ENCODE measurements at places on chromosomes 1 and 21.

DNA sequence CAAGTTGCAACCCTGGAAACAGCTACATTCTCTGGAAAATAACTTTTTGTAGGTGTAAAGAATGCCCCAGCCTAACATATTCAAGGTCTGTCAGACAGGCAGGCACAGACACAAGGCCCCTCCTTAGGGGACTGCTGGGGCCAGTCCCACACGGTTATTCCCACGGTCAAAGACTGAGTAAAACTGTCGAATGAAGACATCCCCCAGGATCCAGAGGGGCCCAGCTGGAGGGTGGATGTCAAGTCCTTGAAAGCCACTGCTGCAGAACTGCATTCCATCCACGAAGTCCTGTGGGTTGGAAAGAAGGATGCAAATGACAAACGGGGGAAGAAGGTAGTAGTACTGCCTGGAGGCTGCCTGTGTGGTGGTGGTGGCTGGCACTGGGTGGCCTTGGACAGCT lies 6.9 kb upstream of the RAB7B start:
- DNase-seq: no peak

GRCh38 chr1:210633636-210634035 lies 304.9 kb downstream of the HHAT start:
- no peak for DNase-seq

DNA sequence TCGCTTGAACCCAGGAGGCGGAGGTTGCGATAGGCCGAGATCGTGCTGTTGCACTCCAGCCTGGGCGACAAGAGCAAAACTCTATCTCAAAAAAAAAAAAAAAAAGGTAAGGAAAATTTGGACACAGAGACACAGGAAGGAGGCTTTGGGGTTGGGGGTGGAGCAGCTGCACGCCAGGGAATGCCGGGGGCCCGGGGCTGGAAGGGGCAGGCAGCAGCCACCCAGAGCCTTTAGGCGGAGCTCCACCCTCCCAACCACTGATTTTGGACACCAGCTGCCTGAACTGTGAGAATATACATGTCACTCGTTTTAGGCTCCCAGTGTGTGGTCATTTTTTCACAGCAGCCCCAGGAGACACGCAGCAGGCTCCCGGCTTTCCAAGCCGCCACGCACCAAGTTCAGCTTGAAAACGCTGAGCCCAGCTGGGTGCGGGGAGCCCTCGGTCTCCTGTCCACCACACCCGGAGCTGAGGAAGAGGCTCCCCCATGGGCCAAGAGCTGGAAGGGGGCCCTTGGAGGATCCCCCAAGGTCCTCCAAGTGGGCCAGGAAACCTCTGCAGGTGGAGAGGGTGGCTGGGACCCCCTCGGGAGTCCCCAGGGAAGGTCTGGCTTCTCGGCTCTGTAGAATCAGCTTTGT lies 5.9 kb upstream of the FAAP20 start:
- no peak for DNase-seq

GRCh38 chr1:74679811-74680210 lies 6.2 kb upstream of the ERICH3 start:
- no peak for DNase-seq

DNA sequence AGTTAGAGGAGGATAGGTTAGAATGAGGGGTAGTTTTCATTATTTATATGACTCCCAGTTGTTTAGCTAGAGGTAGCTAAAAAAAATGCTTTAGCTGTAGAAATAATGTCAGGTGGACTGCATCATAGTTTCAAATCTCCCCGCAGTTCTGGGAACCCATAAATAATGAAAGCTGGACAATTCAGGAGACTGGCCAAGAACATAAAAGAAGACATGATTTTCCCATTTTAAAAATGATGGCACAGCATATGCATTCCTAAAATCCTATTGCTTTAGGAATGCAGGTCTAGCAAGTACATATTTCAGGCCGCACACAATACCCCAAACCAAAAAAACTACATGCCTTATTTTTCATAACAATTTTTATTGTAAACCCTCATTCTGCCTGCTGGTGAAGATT lies 143.3 kb downstream of the CTH start:
- DNase-seq: no peak

DNA sequence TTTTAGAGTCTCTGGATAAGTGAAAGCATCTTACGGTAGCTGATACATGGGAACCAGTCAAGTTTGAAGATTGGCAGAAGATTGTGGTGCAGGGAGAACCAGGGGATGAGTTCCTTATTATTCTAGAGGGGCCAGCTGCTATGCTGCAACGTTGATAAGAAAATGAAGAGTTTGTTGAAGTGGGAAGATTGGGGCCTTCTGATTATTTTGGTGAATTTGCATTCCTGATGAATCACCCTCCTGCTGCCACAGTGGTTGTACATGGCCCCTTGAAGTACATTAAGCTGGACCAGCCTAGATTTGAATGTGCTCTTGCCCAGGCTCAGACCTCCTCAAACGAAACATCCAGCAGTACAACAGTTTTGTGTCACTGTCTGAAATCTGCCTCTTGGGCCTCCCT lies 45.9 kb downstream of the BTBD8 start:
- no peak for DNase-seq

- DNase-seq: no peak
Observed at GRCh38 chr1:25573591-25573930, 30.2 kb downstream of the LDLRAP1 start.

DNA sequence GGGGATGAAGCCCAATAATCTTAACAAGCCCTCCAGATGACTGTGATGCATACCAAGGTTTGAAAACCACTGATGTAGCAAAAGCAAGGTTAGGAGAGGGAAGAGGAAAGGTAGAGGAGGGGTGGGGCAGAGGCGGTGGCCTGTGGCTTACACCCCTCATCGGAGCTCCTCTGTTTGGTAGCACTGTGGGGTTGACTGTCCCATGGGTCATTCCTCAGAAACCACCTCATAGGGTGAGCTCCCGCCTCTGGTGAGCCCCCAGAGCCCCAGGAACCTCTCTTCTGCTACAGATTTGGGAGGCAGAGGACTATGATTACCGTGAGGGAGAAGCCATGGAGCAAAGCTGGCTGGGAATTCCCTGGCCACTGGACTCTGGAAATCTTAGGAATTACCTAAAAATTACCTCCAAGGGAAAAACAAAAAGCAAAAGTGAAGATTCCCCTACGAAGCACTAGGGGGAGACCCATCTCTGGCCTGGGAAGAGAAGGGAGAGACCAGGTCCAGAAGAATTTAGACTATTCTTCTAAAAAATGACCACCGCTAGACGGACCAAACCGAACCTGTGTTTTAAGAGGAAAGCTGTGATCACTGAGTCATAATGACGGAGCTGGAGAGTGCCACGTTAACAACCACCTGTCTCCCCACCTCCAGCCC lies 1.5 kb upstream of the RASSF5 start:
- DNase-seq: no peak

DNA sequence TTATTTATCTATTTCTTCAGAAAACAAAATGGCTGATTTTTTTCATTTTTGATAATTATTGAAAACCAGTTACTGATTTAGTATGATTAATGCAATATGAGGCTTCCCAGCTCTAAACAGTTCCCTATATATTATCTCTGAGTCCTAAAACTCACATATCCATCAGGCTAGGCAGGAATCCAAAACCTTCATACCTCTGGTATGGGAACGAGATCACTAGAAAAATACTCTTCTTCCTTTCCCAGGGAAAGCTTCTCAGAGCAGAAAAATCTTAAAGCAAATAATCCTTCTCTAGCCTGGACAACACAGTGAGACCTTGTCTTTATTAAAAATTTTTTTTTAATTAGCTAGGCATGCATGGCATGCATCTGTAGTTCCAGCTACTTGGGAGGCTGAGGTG lies 42.5 kb downstream of the KDM5B start:
- no peak for DNase-seq

DNA sequence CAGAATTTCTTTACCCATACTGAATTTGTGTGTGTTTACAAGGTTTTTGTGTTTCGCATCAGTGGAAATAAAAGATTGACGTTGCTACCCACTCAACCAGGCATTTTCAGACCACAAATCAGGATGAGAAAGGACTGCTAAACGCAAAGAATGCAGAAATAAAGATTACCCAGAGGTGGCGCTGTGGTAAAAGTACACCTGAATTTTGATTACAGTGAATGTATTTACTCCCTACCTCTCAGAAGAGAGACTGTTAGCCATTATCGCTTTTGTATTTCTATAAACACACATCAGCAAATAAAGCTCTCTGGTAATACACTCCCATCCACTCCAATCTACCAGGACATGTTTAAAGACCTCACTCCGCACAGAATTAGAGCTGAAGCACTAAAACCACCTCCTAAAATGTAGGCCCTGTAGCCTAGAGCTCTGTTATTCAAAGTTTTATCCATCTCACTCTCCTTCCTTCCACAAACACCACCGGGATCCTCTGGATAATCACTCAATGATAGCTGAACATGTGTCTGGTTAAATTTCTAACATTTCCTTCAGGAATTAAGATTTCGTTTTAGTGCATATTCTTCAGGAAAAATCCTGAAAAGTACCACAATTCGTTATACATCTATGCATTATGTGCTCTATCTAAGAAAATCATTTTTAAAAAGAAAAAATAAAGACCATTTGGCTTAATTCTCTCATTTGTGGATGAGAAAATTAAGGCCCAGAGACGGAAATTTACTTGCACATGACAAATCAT lies 2.5 kb upstream of the LMO4 start:
- DNase-seq: peak; percentile 68

DNA sequence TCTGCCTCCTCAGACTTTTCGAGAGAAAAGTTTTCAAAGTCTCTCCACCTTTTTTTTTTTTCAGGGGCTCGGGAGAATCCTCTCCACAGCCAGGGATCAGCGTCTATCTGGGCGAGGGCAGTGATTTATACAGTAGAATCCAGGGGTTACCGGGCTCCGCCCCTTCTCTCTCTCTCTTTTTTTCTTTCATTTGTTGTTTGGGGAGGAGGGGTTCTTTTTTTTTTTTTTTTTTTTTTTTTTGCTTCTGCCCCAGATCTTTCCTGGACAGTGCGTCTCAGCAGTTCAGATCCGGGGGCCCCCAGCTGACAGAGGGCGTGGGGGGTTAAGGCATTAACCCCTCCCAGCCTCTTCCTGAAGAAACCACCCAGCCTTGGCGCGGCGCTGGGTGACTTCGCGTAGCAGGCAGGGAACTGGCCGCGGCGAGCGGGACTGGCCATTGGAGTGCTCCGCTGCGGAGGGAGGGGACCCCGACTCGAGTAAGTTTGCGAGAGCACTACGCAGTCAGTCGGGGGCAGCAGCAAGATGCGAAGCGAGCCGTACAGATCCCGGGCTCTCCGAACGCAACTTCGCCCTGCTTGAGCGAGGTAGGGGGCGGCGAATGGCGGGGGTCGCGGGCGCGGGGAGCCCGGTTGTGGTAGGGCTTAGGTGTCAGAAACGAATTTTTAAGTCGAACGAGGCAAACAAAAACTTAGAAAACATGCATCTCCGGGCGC lies at the start of gene S1PR1:
TSS of gene S1PR1 (plus strand) at position 504 of the 713 bp plus-strand sequence. CDS start 1,966 bp downstream, outside the sequence.
- DNase-seq: peak; percentile 77

DNA sequence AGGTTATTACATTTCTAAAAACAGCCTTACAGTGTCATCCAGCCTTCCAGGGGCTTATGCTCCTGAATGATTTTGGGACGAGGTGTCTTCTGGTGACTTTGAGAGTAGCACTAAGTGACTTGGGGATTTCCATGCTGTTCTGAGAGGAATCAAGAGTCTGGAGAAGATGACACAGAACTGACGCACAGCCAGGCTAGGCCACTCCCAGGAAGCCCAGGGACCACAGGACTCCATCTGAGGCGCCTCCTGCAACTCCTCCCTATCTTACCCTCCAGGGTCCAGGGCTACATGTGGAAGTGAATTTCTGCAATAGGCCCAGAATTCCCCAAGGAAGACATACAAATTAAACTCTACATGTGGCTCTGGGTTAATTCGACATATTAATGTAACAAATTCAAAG lies 92.5 kb downstream of the SLC25A24 start:
- DNase-seq: no peak

GRCh38 chr1:6805004-6805416 lies 19.8 kb downstream of the CAMTA1 start:
- no peak for DNase-seq

DNA sequence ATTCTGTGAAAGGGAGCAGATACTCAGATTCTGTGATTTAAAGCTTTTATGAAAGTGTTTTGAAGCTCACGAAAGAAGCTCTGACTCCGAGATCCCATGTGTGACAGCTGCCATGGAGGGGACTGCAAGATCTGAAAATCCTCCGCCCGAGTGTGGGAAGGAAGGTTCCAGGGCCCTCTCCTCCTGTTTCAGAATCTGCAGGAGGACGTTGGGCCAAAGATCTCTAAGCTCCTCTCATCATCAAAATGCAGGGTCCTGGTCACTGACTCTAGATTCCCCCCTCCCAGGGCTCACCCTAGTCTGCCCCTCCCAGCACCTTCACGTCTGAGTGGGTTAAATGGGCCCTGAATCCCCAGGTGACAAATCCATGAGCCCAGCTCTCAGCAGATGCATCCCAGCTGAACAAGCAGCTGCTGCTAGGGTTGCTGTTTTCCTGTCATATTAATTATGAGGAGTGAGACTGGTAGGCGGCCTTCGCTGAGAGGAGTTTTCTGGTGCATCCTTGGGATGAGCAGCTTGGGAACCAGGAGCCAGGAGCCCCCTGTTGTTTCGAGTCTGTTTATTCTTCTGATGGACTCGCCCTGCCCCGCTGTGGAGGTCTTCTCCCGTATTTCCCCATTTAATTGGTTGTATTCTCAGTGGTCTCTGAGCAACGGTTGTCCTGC lies 402.0 kb downstream of the MATN1 start:
- peak; percentile 81 for DNase-seq

GRCh38 chr1:47849005-47849521 lies 148.1 kb downstream of the TRABD2B start:
- DNase-seq: no peak

GRCh38 chr1:150521196-150521968 lies 5.8 kb downstream of the FALEC start:
- DNase-seq: no peak

- DNase-seq: no peak
Observed at GRCh38 chr1:14003552-14003951, 303.6 kb downstream of the PRDM2 start.

DNA sequence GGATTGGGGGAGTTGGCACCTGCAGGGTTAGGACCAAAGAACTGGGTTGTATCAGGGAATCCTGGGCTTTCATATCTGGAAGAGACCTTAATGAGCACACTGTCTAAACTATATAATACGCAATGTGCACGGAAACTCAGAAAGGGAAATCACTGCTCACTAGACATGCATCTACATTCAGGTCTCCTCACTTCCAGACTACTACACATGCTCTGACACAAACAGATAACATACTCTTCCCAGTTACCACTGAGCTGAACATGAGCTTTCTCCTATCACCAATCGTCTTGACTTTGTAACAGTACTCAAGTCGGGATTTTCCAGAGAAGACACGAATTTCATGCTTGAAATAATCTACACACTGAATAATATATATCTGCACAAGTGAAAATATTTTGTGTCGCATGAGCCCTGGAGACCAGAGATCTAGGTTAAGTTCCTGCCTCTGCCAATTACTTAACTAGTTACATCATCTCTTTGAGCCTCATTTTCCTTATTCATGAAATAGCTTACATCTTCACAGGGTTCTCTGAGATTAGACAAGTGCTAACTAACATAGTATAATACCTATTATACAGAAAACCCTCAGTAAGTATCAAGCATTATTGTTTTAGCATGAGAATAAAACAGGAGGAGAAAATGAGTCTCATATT lies 101.1 kb downstream of the JAK1 start:
- DNase-seq: no peak

- no peak for DNase-seq
Observed at GRCh38 chr1:46017876-46018503, 114.4 kb downstream of the PIK3R3 start.

- peak; percentile 60 for DNase-seq
Observed at GRCh38 chr21:38985568-38986378, 180.0 kb downstream of the ETS2 start.

GRCh38 chr1:53567450-53567849 lies 108.3 kb downstream of the DMRTB1 start:
- DNase-seq: no peak
